AG04450 (cell line): ENCODE measurements at places on chromosomes 3 and 15.

DNA sequence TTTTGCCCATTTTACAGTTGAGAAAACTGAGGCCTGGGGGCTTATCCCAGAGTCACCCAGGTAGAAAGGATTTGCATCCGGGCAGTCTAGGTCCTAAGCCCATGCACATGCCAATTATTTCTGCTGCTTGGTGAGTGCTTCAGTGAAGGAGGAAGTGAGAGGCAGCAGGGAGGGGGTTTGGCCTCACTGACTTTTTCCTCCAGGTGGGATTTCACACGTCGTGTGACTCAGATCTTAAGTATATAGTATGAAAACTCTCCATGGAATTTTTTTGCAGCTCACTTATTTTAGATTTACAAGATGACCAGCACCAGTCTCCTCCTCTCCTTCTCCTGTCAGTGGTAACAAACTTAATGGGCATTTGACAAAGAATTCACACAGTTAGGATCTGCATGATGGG, 4.6 kb downstream of the ITGA11 start:
- no peak for DNase-seq

DNA sequence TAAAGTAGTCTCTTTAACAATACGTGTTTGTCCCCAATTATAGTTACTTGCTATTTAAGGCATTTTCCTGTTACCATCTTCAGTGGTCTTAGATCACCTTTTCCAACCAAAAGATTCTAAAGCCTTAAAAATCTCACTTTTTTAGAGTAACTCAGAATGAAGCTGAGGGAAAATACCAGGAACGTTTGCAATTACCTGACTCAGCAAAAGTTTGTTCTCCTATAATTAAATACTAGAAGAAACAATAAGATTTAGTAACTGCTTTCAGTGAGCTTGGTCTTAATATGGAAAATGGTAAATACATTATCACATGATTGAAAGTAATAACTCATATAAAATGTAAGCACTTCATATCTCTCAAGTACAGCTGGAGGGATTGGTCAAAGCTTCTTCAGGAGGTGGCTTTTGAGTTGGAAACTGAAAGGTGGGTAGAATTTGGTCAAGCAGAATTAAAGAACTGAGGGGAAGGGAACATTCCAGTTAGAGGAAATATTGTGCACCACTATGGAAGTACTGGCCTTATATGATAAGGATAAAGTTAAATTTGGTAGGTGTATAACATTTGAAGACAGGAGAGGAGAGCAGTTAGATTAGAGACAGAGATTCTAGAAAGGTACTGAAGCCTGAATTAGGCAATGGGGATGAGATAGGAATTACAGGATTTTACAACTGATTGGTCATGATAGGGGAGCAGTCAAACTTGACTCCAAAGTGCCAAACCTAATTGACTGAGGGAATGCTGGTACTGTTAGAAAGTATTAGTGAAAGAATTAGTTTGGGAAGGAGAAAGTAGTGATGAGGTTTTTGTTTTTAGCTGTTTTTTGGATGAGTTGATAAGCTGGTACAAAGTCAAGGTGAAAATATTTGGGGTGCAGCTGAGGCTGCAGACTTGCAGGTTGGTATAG, 21.9 kb downstream of the TSC22D2 start:
- DNase-seq: no peak

DNA sequence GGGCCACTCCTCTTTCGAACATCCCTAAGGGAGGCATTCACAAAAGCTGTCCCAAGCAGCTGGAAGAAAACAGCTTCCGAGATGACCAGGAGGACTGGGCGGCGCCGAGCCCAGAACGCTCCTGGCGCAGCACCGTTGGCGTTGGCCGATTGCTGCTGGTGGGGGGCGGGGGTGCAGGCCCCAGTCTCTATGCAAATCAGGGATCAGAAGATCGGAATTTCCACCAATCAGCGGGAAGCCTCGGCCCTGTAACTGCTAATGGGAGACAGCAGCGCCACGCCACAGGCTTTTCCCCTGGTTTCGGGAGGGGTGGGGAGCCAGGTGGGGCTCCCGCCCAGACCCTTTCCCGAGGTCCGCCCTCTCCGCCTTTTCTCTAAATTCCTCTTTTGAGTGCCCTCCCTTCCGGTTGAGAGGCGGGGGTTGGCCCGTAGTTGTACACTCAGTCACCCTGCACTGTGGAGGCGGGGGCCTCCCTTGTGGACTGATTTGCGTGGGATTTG, 27.0 kb downstream of the HMCES start:
- no peak for DNase-seq

- DNase-seq: no peak
Measured at GRCh38 chr3:141724186-141724585, 13.9 kb upstream of the RNF7 start.

DNA sequence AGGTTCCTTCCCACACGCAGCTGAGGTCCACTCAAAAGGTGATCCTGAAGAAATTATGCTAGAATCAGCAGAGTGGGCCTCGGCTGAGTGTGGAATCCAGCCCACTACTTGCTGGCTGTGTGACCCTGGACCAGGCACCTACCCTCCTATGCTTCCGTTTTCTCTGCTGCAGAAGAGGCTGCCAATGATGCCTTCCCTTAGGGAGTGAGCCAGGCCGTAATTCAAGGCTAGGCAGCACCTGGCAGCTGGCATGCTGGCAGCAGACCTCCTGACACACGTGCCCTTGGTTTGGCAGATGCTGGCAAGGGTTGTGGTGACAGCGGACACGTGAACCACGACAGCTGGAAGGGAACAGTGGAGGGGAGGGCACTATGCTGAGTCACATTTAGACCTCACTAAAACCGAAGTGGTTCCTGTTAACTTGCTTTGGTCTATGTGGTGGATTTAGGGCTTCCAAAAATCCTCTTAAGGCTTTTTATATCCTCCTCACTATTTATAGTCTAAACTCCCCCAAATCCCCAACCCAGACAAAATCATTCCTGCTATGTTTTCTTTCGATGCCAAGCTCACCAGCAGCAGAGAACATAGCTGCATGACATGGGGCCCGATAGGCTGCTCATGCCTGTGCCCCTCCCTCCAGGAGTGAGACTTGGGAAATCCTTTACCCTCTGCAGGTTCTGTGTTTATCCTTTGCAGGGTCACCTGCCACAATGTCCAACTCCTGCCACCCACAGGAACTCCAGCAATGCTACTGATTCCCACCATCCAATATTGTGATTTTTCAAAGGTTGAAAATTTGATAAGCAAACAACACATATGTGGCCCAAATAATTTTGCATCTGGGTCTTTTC, 10.6 kb upstream of the PCSK6 start:
- DNase-seq: no peak

- no peak for DNase-seq
Measured at GRCh38 chr3:99602183-99602582, 36.2 kb upstream of the COL8A1 start.

DNA sequence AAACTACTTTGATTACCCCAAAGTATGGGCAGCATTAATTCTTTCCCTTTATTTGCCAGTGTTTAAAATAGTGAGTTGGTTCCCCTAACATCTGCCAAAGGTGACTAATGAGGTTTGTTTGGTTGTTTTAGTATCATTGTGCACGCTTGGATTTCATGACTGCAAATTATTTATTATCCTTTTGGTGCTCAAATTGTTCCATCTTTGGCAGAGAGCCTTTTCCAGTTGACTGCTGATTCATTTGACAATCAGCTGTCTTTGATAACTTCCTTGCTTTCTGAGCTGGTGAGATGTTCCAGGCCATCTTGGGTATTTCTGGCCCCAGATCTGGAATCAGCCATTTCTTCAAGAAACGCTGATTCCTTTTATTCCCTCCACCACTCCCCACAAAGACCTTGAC, 8.9 kb downstream of the DLEC1 start:
- no peak for DNase-seq

- peak; percentile 4 for DNase-seq
Measured at GRCh38 chr3:177300039-177300833, 103.0 kb upstream of the TBL1XR1 start.

DNA sequence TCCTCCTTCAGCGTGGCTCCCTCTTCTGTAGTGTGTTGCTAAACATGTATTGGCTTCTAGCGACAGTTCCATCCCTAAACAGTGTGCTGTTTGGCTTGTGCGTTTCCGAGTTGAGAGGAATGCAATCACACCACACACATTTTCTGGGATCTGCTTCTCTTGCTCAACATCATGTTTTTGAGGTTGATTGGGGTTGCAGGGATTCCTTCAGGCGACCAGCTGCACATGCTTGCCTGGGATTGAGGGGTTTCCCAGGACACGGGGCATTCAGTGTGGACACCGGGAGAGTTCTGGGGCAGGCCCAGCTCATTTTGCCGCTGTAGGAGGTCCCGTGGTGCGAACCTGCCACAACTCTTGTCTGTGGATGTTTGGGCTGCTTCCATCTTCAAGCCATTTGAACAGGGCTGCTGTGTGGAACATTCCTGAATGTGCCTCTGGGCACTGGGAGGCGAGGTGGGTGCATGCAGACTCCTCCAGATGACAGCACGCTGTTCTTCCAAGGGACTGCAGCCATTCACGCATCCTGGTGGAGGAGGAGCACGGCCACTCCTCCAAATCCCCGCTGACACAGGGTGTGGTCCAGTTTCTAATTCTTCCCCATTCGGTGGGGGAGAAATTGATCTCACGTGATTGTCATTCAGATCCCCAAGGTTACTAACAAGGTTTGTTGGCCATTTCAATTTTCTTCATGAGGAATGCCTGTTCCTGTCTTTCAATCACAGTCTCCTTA, 82.8 kb downstream of the PLXNA1 start:
- no peak for DNase-seq

GRCh38 chr3:133948131-133948810, 52.6 kb upstream of the RAB6B start:
- no peak for DNase-seq

GRCh38 chr3:56296361-56296760, 171.9 kb downstream of the ERC2 start:
- no peak for DNase-seq

DNA sequence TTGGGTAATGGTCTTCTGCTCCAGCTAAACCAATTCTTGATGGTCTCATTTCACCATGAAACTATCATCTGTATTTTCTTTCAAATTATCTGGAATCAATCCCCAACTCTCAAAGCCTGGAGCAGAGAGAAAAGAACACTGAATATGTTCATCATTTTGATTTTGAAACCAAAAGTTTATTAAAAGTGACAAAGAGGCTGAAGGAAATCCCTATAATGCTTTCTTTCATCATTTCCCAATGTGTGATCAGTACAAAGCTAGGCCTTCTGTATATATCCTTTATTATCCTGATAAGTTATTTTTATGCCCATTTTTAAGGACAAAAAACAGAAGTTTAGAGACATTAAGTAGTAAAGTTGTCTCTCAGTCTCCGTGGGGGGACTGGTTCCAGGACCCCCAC, 50.1 kb upstream of the MBNL1 start:
- no peak for DNase-seq

DNA sequence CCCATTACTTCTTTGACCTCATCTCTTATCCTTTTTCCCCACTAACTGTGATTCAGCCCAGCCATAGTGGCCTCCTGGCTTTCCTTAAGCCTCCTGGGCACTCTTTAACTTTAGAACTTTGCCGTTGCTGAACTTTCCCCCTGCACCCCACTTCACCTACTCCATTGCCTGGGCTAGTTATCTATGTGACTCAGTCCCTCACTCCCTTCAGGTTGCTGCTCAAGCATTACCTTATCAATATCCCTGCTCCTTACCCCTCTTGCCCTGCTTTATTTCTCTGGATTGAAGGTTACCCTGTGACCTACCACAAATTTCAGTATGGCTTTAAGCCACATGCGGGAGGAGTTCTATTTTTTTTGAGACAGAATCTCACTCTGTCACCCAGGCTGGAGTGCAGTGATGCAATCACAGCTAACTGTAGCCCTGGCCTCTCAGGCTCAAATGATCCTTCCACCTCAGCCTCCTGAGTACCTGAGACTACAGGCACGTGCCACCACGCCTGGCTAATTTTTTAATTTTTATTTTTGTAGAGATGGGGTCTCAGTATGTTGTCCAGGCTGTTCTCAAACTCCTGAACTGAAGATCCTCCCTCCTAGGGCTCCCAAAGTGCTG, 3.4 kb downstream of the MON1A start:
- DNase-seq: no peak

- DNase-seq: no peak
Measured at GRCh38 chr3:81484520-81484919, 276.9 kb downstream of the GBE1 start.

DNA sequence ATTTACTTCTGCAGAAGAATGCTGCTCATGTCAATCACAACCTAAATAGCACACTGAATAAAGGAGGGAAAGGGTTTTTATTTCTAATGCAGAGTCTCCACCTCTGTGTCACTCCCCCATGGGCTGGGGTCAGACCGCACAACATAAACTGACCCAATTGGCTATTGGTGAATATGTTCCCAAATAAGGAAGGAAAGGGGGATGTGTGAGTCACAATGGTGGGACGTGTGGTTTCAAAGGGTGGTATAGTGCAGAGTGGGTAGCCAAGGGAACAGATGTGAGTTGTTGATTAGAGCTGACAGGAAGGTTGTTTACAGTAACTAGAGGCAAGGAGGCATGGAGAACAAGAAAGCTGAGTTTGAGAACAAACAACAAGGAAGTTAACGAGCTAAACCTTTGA, 491.8 kb downstream of the ZPLD1 start:
- DNase-seq: no peak

DNA sequence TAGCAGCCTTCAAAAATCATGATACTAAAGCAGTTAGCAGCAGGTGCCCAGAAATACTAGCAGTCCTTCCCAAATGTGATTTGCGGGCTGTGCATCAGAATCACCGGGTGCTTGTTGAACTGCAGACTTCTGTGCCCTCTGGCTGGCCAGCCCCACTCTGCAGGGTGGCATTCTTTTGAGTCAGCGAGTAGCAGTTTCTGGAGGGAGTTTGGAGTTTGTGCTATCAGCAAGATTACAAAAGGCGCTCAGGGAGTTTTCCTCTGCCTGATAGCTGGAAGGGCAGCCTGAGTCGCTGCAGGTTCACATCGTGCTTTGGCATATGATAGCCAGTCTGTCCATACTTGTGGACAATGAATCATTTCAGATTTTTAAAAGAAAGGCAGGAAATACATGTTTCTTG, 57.6 kb downstream of the CLDN11 start:
- DNase-seq: no peak

- no peak for DNase-seq
Measured at GRCh38 chr3:56884387-56884786, 82.6 kb upstream of the ARHGEF3 start.

GRCh38 chr3:13332158-13332557, 88.0 kb downstream of the NUP210 start:
- DNase-seq: no peak

- DNase-seq: no peak
Measured at GRCh38 chr3:42140665-42141203, 49.6 kb downstream of the TRAK1 start.

DNA sequence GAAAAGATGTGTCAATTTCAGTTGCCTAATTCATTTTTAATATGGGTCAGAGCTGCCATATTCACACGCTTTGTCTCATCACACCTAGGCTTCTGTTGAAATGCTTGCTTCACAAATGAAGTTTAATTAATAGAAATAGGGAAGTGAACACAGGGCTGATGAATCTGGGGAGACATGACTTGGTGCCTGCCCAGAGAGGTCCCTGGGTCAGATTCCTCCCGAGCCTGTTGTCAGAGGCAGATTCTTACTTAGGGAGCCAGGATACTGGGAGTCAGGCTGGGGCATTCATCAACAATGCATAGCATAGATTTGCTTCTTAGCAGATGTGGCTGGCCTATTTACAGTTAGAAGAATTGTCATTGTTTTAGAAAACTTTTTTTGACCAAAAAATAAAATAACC, 90.6 kb downstream of the CACNA1D start:
- no peak for DNase-seq
